Germinal center (tissue), 1 donor: ENCODE measurements at places on chromosomes 3 and 15.

DNA sequence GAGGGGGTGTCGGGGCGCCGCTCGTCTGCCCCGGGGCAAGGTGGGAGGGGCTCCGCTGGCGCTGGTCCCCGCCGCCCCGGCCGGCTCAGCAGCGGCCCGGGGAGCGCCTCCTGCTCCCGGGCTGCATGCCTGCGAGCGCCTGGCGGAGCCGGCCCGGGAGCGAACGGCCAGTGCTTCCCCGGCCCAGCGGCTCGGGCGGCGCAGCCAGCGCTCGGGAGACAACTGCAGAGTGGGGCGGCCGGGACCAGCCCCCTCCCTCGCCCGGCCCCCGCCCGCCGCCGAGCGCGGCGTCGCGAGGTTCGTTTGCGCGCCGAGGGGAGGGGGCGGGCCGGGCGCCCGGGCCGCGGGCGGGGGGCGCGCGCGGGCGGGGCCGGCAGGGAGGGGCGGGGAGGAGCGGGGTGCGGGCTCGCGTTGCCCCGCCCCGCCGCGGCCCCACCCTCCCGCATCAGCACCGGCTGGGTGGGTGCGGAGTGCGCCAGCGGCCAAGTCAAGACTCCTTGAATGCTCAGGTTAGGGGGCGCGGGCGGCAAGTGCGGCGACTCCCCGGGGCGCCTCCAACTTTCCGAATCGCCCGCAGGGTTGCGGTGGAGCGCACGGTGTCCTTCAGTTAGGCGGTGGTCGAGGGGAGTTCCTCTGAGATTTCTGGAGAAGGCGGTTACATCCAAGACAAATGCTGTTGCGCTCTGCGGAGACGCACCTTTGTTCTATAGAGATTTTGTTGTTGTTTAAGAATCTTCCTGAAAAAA is at the start of gene RGMA:
Gene RGMA, minus strand, starts transcription at position 231 of the 746 bp plus-strand sequence. CDS start 279 bp downstream, outside the sequence.
- DNase-seq, result no peak

- DNase-seq, result no peak
These were observed 41.8 kb upstream of the UTS2B start for GRCh38 chr3:191372122-191372521.

- DNase-seq, result no peak
These were observed 353.6 kb downstream of the ULK4 start for GRCh38 chr3:41608347-41608746.

DNA sequence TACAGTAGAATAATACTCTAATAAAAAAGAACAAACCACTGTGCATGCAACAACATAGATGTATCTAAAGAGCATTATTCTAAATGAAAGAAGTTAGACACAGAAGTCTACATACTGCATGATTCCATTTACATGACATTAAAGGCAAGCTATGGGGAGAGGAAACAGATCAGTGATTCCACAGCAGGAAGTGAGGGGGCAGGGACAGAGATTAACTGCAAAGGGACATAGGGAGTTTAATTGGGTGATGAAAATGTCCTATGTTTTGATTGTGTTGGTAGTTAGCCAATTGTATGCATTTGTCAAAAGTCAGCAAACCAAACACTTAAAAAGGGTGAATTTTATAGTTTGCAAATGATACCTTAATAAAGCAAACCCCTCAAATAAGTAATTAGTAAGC is 13.8 kb downstream of the CRYGS start:
- DNase-seq, result no peak

GRCh38 chr3:106957029-106957428 is 420.2 kb upstream of the CCDC54 start:
- no peak for DNase-seq

- DNase-seq, result no peak
These were observed 12.1 kb downstream of the CHSY1 start for GRCh38 chr15:101239724-101240136.
